ENCODE measurements at places on chromosomes 16 and 17.

- DNase-seq: no peak
Observed at GRCh38 chr17:64081802-64082799, 47.8 kb downstream of the ERN1 start.

DNA sequence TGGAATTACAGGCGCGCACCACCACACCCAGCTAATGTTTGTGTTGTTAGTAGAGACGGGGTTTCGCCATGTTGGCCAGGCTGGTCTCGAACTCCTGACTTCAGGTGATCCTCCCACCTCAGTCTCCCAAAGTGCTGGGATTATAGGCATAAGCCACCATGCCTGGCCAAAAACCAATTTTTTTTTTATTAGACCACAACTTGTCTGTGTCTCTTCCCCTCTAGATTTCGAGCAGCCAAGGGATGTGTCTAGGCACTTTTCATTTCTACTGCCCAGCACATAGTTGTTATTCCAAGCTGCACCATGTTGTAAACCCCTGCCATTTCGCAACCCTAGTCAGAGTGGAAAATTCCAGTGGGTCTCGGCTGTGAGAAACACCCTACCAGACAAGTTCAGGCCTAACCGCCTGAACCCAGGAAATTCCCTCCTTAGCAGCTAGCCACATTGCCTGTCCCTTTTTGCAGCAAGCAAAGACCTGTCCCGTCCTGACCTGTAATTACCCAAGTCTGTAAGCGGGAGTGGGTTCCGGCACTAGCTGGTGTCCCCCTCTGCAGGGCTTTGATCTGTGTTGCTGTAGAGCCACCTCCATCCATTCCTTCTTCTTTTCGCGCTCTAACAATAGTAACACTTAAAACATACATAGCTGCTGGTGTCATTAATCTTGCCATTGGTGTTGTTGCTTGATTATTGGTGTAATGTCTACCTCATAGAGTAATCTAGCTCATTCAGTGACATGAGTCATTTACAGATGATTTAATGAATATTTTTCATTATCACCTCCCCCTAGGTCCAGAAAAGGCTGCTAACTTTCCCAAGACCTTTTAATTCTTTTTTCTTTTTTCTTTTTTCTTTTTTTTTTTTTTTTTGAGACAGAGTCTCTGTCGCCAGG is 77.3 kb upstream of the ATF7IP2 start:
- DNase-seq: no peak

- DNase-seq: no peak
Observed at GRCh38 chr17:71458322-71458721, 662.5 kb upstream of the SOX9 start.

GRCh38 chr17:77734371-77735080 is 224.0 kb upstream of the TNRC6C start:
- no peak for DNase-seq

DNA sequence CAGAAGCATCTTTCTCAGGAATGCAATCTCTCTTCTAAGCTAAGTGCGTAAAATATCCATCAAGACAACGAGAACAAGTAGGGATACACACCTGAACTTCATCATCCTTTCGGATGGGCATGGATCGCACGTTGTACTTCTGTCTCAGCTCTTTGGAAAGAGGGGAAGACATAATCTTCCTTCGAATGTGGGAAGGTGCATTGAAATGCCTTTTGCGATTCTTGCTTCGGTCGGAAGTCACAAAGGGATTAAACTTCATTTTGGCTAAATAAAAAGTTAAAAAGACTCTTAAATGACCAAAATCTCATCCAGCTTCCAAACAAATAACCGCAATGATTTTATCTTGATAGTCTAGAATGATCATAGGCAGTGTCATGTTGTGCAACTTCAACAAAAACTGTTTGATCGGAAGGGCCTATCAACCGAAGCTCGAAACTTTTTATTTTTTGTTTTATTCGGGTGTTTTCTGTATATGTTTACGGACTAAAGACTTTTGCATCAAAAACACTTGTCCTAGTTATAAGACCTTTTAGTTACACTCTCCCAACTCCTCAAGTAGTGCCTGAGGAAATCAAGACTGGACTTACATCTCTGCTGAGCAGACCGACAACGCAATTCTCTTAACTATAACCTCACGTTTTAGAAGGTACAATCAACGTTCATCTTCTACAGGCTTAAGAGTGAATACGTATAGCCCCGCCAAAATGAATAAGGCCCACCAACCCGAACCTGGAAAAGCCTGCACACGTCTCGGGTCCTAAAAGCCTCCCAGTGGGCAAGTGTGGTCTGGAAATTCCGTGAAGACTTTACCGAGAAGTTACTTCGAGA is 727 bp downstream of the RPL26 start:
- no peak for DNase-seq
